Karpas-422 (cell line): ENCODE measurements at places on chromosomes 4 and X. TPM values are rescaled to one million over a fixed set of nuclear protein-coding genes. Genes with fewer than 3 reads are reported as not detected.

The TCEAL6 gene
- not detected in 2 replicates for total RNA-seq

The BMPR1B gene
- not detected in 2 replicates for total RNA-seq

The NXF2B gene
- not detected in 2 replicates for total RNA-seq

The NEIL3 gene
- total RNA-seq: 4.6 and 9.1 TPM in 2 replicates

GRCh38 chr4:40581254-40582140 is 48.2 kb downstream of the RBM47 start:
- no peak for DNase-seq

DNA sequence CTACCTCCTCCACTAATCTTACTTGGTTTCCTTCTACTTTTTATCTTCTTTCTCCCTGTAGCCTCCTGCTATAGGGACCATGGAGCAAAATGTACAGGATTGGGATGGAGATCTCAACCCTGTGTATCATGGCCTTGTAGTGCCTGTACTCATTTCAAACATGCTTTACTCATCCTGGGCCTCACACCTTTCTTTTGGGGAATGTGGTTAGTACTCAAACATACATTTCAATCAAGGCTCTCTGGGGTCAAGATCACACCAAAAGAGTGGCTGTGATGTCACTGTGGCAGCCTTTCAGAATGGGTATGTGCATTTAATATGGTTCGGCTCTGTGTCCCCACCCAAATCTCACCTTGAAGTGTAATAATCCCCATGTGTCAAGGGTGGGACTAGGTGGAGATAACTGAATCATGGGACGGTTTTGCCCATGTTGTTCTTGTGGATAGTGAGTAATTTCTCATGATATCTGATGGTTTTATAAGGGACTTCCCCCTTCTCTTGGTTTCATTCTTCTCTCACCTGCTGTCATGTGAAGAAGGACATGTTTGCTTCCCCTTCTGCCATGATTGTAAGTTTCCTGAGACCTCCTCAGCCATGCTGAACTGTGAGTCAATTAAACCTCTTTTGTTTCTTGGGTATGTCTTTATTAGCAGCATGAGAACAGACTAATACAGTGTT is 205.1 kb downstream of the RASL11B start:
- peak; percentile 2 for DNase-seq

DNA sequence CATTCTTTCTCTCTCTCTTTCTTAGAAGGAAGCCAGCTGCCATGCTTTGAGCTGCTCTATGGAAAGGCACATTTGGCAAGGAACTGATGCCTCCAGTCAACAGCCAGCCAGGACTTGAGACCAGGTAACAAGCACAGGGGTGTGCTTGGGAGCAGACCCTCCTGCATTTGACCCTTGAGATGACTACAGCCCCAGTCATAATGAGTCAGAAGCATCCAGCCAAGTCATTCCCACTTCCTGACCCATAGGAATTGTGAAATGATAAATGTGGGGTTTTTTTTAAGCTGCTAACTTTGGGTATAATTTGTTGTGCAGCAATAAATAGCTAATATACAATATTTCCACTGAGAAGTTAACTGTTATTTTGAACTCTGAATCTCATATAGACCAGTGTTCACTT is 446.9 kb downstream of the GRXCR1 start:
- no peak for DNase-seq

The TRIM61 gene
- total RNA-seq: 6.9 and 8.4 TPM in 2 replicates

The RPL10 gene
- total RNA-seq: 4,110 and 4,432 TPM in 2 replicates

The PRR27 gene
- not detected in 2 replicates for total RNA-seq

DNA sequence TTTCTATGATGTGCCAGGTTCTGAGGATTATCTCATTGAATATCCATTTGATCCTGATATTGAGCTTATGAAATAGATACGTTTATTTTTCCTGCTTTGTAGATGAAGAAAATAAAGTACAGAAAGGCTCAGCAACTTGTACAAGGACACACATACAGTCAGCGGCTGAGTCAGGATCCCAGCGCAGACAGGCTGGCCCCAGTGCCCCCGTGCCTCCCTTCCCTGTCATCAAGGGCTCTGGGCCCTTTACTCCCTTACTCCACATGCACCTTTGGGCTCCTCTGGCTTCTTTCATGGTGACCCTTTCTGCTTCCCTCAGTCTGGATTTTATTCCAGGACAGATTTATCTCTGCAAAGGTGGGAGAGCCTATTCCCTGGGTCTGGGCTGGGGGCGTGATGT is 12.8 kb downstream of the RASL11B start:
- no peak for DNase-seq

The LNX1 gene
- not detected in 2 replicates for total RNA-seq
